Ammon's horn (tissue), 1 donor: ENCODE measurements at places on chromosomes 13 and 19.
A peak's percentile ranks its signal among the peaks of the same experiment; 100 is the strongest.

GRCh38 chr13:36431204-36432105, 840 bp upstream of the CCNA1 start:
- no peak for DNase-seq

DNA sequence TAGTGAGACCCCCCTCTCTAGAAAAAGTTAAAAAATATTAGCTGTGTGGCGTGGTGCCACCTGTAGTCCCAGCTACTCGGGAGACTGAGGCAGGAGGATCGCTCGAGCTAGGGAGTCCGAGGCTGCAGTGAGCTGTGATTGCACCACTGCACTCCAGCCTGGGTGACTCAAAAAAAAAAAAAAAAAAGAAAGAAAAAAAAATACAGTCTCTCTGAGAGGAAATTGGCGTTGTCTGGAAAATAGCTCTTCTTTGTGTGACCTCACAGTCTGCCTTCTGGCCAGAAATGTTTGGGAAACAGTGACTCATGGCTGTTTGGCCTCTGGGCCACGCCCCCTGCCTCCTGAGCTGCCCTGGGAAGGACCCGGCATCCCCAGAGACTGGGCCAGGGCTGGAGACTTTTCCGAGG, 10.7 kb downstream of the MARCHF2 start:
- peak; percentile 58 for DNase-seq

DNA sequence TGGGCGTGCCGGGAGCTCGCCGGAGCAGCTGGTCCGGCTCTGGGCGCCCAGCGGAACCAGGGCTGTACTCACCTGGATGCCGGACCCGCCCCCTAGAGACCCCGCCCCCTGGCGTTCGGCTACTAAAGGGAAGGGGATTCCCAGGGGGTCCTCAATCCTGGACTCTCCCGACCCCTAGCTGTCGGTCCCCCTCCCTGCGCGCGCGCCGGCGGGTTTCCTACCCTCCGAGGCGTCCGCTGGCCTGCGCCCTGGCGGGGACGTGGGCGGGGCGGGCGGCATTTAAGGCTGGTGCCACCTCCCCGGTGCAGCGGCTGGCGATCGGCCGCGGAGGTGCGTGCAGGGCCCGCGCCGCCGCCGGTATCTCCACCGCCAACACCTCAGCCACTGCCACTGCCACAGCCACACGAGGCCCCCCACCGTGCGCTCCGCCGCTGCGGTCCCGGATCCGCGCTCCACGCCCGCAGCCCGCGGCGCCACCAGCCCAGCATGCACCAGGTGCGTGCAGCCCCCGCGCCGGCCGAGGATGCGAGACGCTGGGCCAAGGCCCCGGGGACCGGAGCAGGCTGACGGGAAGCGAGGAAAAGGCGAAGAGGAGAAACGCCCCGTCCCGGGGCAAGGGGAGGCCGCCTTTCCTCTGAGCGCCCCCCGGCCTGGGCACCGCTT, at the start of gene ATP12A:
Gene ATP12A, plus strand, starts transcription at position 151 of the 663 bp plus-strand sequence. Its CDS starts 336 bp downstream, at position 487.
- no peak for DNase-seq

DNA sequence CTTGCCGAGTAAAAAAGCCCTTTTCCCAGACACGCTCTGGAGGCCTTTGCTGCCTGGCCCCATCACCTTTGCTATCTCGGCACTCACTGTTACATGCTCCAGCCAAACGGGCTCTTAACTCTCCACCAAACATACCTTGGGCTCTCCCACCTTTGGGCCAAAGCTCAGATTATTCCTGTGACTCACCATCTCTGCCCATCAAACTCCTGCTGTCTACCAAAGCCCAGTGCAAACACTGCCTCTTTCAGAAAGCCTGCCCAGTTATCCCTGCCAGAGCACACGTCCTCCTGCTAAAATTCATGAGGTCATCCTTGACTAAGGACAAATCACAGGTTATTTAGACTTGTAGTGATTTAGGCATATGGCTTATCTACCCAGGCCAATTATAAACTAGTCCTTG, 48.1 kb upstream of the SERPINE3 start:
- no peak for DNase-seq

GRCh38 chr19:48999481-49000325, 6.0 kb downstream of the RUVBL2 start:
- peak; percentile 55 for DNase-seq

GRCh38 chr19:48745208-48745995, 1.3 kb downstream of the IZUMO1 start:
- peak; percentile 89 for DNase-seq

- no peak for DNase-seq
Observed at GRCh38 chr13:50033725-50034124, 18.5 kb downstream of the KCNRG start.

DNA sequence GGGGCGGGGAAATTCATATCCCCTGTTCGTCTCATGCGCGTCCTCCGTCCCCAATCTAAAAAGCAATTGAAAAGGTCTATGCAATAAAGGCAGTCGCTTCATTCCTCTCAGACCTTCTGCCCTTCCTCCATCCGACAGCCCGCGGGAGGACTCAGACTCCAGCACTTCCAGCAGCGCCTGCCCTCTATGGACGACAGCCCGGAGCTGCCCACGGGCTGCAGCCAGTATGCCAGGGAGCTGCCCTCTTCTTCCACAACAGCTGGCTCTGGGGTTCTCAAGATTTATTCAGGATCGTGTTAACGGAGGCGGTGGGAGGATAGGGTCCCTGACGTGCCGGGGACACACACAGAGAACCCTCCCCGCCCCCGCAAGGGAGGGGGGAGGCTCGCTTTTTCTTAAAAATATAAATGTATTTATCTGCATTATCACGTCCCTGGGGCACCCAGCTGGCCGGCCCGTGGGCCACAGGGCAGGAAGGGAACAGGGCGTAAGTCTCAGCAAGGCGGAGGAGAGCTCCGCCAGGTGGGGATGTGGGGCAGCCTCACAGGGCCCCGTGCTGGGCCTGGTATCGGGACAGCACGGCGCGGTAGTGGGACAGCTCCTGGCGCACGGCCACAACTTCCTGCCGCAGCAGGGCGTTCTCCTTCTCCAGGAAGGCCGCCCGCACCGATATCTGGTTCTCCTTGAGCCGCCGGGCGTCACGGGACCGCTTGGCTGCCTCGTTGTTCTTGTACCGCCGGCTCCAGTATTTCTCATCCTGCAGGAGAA, 6.7 kb downstream of the DBP start:
- no peak for DNase-seq

- DNase-seq: no peak
Observed at GRCh38 chr13:24165746-24166145, 5.2 kb downstream of the SPATA13 start.

DNA sequence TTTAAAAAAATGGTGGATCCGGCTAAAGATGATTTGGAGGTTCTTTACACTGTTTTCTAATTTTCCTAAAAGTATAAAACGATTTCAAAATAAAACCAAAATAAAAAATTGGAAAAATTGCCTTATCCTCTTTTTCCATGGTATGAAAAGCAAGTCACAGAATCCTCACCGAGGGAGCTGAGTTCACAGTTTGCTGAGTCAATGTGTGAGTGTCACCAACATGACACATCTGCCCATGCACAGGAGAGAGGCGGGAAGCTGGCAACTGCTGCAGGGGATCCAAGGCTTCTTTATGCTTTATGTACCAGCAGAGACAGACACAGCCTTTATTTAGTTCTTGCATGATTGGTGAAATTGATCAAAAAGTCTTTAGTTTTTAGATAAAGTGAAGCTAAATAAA, 157.8 kb downstream of the TNFSF13B start:
- DNase-seq: peak; percentile 10

DNA sequence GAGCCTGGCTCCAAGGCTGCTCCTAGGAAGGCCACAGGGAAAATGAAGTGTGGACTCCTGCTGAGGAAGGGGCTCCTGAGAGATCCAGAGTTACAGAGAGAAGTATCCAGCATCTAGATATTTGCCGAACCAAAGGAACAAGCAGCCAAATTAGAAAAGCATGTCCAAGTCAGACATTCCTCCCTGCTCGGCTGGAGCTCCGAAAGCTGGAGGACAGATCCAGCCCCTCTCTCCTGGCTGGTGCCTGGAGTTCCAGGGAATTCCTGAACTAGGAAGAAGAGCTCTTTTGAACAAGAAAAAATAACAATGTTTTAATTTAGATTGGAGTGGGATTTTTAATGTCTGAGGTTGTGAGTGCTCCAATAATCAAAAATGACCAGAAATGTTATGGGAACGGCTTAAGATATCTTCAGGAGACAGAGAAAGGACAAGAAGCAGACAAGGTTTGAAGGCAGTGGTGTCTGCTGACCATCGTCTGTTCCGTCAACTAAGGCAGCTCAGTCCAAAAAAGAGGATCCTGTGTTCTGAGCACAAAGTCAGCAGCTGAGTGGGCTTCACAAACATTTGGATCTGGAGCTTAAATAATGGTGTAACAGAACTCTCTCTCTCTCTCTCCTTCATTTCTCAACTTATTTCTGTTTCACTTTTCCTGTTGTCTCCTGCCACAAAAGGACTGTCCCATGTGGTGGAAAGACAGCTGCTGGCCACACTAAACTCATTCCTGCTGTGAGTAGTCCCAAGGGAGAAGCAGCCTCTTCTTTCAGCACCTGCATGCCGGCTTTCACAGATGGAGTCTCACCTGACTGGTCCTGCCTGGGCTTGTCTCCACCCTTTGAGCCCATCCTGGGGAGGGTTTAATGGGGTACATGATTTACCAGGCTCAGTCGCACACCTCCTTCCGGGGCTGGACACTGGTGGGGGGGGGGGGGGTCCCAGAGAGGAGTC, 31.5 kb upstream of the IRS2 start:
- DNase-seq: no peak

DNA sequence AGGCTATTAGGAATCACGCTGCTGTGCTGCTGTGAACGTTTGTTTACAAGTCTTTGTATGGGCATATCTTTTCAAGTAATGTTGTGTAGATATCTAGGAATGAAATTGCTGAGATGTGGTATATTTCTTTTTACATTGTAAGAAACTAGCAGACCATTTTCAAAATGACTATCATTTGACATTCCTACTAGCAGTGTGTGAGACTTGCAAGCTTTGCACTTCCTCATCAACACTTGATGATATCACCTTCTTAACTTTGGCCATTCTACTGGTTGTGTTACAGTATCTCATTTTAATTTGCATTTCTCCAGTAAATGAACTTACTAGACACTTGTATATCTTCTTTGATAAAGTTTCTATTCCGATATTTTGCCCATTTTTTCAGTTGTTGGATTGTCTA, 12.1 kb downstream of the METTL21C start:
- DNase-seq: no peak

DNA sequence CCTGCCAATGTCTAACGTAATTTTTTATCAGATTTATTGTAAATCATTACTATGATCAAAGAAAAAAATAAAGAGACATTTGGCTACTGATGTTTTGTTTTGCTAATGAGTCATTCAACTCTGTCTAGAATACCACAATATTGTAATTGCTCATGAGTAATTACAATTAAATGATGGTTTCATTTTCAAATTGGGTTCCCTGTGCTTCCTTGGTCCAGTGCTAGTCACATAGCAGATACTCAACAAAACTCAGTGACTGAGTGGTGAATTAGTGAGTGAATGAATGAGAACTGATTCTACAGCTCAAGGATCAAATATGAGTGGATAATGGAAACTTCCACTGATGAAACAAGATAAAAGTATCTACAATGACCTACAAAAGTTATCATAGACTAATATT, 304.7 kb downstream of the POU4F1 start:
- DNase-seq: no peak

DNA sequence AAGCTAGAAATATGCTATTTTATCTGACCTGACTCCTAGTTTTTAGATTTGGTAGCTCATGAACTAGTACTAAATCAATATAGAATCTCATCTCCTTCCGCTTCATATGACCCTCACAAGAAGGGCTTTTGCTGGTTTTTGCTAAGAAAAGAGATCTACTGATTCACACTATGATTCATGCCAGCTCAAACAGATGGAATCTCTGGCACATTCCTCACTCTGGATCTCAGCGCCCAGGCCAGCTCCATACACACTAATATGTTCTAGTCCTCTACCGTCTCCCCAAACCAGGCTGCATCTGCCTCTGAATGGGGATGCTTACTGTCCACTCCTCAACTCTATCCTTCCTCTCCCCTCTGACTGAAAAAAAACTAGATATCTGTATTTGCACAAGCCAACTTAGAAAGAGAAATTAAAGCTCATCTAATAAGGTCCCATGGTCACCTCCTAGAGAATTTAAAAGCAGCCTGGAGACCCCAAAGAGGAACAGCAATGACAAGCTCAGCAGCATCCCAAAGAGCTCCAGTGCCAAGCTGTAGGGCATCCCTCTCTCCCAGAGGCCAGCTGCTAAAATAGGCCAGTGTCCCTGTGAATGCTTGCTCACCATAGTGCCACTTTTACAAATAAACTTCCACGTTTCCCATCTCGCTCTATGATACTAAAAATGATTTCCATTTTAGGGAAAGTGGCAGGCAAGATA, 74.9 kb downstream of the LHFPL6 start:
- DNase-seq: peak; percentile 52

DNA sequence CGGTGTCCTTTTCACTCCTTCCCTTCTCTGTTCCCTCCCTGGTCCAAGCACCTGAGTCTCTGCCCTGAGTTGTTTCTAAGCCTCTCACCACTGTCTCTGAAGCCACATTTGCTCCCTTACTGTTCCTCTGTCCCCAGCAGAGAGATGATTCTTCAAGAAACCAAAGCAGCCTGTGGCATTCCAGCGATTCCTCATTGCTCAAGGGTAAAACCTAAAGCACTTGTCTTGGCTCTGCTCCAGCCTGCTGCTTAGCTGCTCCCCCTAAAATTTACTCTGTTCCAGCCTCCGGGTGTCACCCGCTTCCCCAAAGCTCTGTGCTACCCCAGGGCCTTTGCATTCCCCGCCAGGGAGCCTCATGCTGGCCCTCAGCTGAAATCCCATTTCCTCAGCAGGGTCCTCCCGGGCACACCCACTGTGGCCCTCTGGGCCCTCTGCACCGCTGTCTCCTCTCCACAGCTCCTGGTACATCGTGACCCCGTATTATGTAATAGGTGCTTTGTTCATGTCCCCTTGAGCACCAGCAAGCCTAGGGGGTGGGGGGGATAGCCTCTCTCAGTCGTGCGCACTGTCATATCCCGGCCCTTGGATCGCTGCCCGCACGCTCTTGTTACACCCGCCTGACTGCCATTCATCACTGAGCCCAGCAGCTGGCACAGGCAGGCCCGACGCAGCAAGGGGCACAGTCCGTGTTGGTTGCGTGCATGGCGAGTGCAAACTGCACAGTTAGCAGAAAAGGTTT, 15.8 kb downstream of the TECR start:
- DNase-seq: peak; percentile 98

DNA sequence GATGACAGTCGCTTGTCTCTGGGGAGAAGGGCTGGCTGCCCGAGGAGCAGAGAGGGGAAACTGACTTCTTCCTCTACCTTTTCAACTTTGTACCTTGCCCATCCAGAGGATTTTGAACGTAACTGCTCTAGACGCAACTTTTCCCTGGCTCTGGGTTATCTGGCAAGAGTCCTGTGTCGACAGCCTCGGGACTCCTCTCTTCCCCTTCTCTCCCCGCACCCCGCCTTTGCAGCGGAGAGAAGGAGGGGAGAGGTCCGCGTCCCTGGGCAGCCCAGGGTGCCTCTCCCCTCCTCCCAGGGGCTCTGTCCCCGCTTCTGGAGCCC, 574 bp downstream of the SH3GL1 start:
- no peak for DNase-seq
